ENCODE measurements at places on chromosomes 13 and 19. TPM values are rescaled to one million over a fixed set of nuclear protein-coding genes. Genes with fewer than 3 reads are reported as not detected.

- DNase-seq: no peak
Measured at GRCh38 chr13:91357613-91358386, 10.3 kb downstream of the MIR17HG start.

DNA sequence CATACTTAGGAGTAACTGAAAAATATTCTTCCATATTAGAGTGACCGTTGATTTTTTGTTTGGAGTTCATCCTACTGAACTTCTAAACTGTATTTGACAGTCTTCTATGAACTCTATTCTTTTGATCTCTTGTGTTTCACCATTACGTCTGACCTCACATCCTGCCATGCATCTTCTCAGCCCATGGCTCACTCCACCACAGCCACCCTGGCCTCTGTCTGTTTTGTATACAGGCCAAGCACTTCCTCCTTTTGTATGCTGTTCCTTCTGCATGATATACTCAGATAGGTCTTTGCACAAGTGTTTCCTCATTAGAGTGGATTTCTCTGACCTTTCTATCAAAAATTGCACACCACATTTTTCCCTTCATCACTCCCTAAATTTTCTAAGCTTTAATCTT, 119.9 kb downstream of the MAB21L1 start:
- no peak for DNase-seq

- DNase-seq: no peak
Measured at GRCh38 chr13:66137384-66137783, 1092.8 kb downstream of the PCDH9 start.

GRCh38 chr13:97348569-97349100, 85.3 kb upstream of the RAP2A start:
- DNase-seq: no peak

DNA sequence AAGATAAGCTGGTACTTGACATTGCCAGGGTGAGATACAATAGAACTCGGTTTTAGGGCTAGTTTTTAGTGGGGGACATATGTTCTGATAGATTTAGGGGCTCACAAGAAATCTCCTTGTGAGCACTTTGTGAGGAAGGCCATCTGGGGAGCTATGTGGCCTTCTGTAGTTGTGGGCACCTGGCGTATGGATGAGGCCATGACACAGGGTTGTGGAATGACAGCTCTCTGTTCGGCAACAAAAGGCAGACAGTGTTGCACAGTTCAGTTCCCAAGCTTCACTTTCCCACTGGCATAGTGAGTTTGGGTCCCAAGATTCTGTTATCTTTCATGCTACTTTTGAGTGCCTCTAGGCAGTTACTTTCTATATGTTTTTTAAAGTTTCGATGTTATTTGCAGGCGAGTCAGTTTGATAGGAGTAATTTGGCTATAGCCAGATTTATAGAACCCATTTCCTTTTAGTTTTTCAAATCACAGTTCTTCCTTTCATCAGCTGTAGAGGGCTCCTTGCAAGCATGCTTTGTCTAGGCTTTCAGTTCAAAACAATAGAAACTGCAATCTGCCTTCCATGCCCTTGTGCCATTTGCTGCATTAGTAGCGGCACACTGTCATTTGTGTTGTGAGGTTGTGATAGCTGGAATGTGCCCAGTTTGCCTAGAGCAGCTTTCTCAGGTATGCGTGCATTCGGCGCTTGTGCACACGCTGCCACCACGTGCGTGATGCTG, 70.6 kb upstream of the TEX29 start:
- DNase-seq: no peak

GRCh38 chr13:44231786-44232516, 141.7 kb upstream of the SERP2 start:
- peak; percentile 90 for DNase-seq

GRCh38 chr13:93355094-93355493, 128.5 kb downstream of the GPC6 start:
- DNase-seq: no peak

DNA sequence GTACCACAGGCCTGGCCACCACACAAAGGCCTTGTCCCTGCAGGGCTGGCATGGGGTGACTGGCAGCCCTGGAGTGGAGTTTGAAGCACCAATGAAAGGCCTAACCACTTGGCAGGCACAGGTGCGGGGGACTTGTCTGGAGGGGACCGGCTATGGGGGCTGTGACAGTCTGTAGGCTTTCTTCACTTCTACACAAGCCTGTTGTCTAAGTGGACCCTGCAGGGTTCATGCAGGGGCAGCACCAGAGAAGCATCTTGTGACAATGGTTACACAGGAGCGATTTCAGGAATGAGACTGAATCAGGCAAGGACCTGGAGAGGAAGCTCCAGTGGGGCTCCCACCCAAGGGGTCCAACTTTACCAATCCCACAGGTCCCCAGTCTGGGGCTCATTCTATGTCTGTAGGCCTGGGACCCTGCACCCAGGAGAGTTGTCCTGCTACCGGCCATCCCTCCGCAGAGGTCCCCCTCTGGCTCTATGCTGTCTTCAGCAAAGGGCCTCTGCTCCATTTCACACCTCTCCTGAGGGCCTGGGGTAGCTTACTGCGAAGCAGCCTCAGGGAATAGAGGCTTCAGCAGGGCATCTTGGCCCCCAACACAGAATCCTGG, 2.3 kb upstream of the ZNF837 start:
- no peak for DNase-seq

GRCh38 chr13:51240178-51240577, 18.0 kb downstream of the FAM124A start:
- no peak for DNase-seq

Gene NCAN
- not detected for total RNA-seq

Gene VMAC
- total RNA-seq: 6.1 TPM

Gene PGLYRP1
- not detected for total RNA-seq

Gene ANKRD24
- 3.2 TPM for total RNA-seq

Gene FXYD7
- total RNA-seq: not detected

Gene NKPD1
- total RNA-seq: 1.3 TPM

Gene LHB
- not detected for total RNA-seq

Gene SLC25A42
- 9.8 TPM for total RNA-seq
